ENCODE measurements at places on chromosomes 3 and 15.

GRCh38 chr15:51776952-51777569, 25.7 kb downstream of the TMOD2 start:
- DNase-seq = peak; percentile 71

DNA sequence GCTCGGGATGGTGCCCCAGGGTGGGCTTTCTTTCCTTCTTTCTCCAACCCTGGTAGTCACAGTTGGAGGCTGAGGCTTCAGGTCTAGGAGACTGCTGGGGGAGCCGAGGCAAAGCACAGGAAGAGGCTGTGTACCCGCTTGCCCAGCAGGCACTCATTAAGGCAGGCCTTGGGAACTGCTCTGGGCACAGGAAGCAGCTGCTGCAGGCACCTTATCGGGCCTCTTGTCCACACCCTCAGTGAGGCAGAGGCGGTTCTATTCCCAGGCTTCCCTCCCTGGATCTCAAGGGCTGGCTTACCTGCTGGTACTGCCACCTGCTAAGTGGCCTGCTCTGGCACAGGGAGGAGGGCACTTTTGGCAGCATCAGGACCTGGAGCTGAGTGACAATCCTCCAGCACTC, 15.8 kb upstream of the GRM2 start:
- DNase-seq = no peak

DNA sequence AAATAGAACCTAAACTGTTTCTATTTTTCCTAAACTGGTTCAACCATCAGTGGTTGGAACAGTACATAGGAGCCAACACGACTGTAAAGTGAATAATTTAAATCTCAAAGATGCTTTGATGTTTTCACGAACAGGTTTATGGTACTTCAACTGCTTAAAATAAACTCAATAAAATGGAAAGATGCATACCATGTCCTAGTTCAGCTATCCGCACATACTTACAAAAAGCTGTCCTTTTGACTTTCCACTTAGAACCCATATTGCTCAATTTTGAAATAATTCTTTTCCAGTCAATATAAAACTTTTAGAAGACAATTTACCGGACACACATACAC, 902 bp downstream of the CMTM6 start:
- DNase-seq = no peak

DNA sequence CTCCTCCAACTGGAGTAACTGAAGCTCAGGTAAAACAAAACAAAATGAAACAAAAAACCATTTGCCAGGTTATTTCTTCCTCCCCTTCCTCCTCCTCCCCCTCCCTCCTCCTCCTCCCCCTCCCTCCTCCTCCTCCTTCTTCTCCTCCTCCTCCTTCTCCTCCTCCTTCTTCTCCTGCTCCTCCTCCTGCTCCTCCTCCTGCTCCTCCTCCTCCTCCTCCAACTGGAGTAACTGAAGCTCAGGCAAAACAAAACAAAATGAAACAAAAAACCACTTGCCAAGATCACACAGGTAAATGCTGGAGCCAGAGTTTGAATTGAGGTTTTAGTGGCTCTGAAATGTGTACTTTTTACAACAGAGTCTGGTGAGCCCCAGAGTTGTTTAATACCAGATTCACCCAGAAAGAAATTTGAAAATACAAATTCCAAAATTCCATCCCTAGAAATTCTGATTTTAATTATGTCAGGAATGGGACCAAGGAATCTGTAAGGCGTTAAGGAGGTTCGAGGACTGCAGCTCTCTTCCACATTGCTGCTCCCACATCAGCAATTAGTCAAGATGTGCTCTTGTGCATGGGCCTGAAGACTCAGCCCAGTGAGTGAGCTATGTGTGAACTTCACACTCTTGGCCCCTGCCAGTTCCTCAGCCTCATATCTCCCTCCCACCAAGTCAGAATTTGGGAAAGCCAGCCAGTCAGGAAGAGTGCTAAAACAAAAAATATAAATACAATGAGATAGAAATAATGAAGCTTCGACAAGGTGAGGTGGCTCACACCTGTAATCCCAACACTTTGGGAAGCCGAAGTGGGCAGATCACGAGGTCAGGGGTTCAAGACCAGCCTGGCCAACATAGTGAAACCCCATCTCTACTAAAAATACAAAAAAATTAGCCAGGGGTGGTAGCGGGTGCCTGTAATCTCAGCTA, 31.6 kb upstream of the ZNF770 start:
- peak; percentile 2 for DNase-seq

DNA sequence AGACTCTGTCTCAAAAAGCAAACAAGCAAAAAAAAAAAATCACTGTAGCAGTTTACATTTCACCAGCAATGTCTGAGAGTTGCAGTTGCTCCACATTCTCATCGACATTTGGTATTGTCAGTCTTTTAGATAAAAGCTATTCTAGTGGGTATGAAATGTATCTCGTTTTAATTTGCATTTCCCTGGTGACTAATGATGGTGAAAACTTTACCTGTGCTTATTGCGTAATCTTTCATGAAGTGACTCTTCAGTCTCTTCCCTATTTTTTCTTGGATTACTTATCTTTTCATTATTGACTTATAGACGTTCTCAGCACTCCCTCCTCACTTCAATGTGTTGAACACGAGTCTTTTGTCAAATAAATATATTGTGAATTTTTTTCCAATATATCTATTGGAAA, 37.2 kb upstream of the CLSTN2 start:
- DNase-seq = no peak

Measured in SW 1271 (cell line).